Stimulated activated CD4-positive, alpha-beta T cell treated with anti-CD3 and anti-CD28 coated beads, Interleukin-1b, Interleukin-23, amount 100 ng/mL, for 4 hours (primary cell): ENCODE measurements at places on chromosomes 5 and 9.

GRCh38 chr5:76479973-76480667, 77.0 kb downstream of the IQGAP2 start:
- no peak for DNase-seq

GRCh38 chr5:10363519-10364185, 10.2 kb downstream of the MARCHF6 start:
- no peak for DNase-seq

GRCh38 chr5:159864885-159865691, 51.2 kb upstream of the ADRA1B start:
- no peak for DNase-seq

DNA sequence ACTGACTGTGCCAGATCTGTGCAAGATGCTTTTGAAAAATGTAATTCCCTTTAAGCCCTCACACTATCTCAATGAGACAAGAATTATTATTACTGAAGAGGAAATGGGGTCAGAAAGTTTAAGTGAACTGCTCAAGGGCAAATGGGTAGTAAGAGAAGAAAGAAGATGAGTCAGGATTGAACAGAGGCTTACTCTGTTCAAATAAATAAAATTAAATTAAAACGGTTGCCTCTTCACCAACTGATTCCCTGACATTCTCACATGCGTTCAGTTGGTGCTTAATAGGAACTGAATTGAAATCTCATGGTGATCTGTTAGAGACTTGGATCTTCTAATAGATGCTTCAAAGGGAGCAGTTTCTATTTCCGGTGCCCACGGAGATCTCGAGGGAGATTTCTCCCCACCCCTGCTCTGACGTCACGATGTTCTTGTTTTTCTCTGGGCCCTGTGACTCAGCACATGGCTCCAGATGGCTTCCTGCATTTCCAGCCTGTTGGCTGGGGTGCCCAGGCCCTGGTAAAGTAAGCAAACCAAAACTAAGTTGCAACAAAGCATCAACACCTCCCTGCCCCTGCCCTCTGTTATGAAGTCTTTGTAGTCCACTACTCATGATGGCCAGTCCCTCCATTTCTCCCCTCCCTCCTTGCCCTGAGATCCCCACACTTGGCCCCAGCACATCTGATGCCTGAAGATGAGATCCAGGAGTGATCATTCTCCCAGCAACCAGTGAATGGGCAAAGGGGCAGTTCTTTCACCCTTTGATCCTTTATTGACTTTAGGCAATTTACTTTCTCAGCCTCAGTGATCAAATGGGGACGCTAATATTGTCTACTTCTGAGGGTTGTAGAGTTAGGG, 106.1 kb upstream of the CPEB4 start:
- peak; percentile 60 for DNase-seq

DNA sequence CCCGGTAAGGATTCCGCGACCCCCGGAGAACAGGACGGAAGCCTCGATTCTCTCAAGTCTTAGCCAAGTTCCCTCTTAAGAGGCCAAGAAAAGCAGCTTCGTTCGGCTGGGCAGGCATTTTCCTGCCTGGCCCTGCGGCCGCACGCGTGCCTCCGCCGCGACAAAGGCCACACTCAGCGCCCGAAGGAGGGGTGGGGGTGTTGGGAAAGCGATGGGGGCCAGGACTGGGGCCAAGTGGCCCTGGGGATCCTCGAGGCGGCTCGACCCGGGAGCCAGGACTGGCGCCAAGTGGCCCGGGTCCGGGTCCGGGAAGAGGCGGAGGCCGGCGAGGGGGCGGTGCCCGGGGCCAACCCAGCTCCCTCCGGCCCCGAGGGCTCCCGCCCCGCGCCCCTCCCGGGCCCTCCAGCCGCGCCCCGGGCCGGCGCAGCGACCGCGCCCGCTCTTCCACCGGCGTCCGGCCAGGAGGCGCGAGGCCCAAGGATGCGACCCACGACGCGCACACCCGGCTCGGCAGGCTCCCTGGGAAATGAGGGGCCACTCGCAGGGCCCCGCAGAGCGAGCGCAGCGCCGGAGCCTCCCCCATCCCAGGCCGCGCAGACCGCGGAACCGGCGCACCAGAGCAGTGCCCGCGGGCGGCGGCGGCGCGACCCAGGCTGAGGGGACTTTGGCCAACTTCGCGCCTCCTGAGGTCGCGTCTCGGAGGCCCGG, 756 bp downstream of the VAV2 start:
- no peak for DNase-seq

DNA sequence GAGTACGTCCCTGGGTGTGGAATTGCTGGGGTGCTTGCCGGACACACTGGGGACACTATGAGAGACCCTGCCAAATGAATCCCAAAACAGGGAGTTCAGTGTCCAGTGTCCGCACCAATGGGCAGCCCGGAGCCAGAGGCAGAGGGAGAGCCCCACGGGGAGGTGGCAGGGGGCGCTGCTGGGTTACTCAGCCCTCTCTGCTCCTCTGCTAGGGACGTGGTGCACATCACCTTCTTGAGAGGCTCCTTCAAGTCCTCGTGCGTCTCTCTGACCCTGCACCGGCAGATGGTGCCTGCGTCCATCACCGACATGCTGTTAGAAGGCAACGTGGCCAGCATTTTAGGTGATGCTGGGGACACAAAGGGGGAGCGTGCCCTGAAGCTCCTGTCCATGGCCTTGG, 20.8 kb downstream of the STKLD1 start:
- DNase-seq: no peak

- no peak for DNase-seq
Observed at GRCh38 chr5:1409381-1410110, 35.7 kb downstream of the SLC6A3 start.

GRCh38 chr5:33465120-33465519, 24.4 kb downstream of the TARS1 start:
- no peak for DNase-seq

DNA sequence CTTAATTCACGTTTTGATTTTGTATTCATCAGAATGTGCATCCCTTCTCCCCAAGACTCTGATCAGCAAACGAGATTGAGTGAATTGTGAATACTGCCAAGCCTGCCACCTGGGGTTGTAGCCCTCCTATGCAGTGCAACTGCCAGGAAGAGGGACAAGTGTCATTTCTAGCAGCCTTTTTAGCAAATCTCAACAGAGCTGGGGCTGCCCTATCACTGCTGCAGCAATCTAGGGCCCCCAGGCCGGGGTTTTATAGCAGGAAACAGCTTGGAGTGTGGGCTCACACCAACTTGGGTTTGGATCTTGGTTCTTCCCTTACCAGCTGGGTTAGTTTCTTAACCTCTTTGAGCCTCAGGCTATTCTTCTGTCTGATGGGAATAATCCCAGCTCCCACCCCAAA, 4.0 kb downstream of the CSF1R start:
- no peak for DNase-seq

DNA sequence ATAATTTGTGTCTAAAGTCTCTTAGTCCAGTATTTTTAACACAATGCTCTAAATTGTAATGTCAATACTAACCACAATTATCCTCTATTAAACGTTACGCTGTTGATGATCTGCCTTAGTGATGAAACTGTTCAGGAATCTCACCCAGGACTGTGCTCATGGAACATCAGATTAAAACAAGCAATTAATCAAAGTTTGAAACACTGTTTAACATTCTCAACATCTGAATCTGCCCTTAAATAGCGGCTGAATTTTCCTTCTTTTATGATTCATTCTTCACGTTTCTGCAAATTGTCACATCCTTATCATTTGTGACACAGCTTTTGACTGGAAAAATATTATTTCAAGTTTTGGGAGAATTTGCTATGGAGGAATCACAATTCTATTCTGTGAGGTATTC, 113.8 kb downstream of the MARCHF11 start:
- no peak for DNase-seq

DNA sequence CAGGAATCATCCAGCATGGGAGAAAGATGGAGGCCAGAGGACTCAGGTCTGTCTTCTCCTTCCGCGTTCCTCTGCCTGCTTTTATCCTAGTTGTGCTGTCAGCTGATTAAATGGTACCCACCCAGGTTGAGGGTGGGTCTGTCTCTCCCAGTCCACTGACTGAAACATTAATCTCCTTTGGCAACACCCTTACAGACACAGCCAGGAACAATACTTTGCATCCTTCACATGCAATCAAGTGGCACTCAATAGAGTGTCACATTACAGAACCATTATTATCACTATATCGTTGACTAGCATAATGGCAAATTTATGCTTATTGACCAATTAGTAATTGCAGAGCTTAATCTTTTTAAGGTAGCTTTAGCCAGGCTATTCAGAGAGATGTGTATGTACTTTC, 64.8 kb downstream of the UNC13B start:
- DNase-seq: no peak

DNA sequence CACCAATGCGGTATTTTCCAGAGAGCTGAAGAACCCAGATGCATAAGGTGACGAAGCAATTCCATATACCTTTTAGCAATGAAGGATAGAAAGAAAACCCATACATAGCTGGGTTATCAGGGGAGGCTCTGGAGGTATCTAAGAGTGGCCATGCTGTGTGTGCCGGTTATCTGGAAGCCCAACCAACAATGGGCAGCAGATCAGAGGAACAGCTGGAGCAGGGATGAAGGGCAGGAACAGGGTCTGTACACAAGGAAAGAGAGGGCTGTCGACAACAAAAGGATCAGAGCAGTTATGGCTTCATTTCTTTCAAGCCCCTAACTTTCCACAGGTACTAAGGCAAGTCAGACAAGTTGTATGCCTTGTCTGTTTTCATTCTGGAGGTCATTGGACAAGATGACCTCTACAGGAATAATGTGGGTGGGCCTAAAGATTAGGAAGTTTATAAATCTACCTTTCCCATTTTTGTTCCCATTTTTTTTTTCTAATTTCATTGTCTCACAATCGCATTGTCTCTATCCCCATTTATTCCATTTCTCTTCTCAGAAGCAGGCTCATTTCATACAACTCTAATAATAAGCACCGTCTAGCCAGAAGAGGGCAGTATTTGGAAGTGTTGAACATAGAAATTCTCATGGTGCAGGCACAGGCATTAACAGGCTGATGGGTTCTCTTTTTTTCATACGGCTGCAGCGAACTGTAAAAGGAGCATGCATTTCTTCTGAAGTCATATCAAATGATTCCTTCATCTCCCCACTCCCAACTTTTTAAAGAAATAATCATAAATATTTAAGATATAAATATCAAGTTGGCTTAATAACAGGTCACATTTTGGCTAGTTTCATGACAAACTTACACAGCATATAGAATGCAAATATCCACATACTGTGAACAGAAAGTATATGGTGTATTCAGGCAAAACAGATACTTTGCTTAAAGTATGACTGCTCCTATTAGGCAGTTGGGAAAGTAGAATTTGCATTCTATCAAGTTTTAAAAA, 63.5 kb downstream of the ZNF474 start:
- DNase-seq: no peak
